ENCODE measurements at places on chromosomes 4 and X.

GRCh38 chr4:1295405-1296055 is 5.8 kb downstream of the MAEA start:
- DNase-seq = peak; percentile 67

DNA sequence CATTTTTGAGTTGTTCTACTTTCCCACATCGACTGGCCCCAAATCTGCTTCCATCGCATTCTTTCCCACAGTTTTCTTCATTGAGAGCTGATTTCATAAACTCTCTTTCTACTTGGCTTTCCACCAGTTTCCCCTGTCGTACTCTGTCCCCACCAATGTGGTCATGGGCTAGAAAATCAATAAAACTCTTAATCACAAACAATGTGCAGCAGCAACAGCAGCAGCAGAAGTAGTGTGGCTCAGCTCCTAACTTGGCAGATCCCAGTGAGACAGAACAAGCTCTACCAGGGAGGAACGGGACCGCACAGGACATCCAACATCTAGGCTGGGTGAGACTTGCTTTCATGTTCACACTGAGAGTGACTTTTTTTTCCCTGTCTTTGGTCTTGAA is 3.1 kb upstream of the SETD7 start:
- no peak for DNase-seq

- no peak for DNase-seq
These were observed 69.4 kb upstream of the SPANXB1 start for GRCh38 chrX:140933016-140933415.

DNA sequence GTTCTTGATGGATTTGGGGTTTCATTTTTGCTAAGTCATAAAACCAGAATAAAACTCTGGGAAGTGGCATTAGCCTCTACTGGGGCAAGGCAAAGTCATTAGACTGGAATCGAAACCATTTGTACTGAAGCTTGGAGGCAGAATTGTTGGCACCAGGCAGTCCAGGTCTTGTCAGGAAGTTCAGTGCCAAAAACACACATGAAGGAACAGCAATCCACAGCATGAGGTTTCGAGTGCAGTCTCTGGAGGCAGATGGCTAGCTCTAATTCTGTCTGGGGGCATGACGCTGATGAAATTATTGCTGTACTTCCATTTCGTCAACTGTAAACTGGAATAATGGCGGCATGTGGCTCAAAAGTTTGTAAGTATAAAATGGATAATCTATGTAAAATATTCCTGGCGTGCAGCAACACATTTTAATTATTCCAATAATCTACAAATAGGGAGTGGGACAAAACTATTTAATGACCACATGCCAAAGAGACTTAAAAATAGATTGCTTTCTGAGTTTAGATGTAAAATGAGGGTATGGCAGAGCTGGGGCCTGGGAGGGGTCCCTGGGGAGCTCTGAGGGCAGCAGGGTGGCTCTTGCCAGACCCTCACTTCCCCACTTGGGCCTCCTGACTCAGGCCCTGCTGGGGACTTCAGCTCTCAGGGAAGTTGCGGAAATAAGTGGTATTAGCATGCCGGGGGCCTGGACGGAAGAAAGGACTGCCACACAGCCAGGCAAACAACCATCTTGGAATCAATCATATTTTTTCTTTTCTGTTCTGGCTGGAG is 18.8 kb upstream of the CENPU start:
- DNase-seq = no peak

DNA sequence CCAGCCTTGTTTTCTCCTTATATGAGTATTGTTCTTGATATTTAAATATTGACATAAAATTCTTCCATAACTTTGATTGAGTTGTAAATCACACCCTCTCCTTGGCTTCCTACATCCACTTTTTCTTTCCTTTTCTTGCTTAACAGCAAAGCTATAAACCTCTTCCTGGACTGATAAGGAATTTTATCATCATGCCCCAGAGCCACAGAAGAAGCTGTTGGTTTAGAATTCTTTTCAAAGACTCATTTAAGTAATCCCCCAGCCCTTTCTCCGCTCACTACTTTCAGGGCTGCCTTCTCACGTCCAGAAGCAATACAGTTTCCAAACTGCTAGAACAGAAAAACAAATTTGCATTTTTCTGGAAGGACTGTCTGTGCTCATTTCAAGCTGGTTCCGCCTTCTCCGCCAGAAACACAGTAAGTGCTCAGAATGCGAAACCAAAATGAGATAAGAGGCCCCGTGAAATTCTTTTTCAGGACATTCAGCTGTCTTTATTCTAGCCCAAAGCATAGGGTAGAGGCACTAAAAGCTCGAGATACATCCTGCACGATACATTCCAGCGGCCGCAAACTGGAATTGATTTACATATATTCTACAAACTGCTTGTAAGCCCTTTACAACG is 849 bp downstream of the MID1 start:
- no peak for DNase-seq

DNA sequence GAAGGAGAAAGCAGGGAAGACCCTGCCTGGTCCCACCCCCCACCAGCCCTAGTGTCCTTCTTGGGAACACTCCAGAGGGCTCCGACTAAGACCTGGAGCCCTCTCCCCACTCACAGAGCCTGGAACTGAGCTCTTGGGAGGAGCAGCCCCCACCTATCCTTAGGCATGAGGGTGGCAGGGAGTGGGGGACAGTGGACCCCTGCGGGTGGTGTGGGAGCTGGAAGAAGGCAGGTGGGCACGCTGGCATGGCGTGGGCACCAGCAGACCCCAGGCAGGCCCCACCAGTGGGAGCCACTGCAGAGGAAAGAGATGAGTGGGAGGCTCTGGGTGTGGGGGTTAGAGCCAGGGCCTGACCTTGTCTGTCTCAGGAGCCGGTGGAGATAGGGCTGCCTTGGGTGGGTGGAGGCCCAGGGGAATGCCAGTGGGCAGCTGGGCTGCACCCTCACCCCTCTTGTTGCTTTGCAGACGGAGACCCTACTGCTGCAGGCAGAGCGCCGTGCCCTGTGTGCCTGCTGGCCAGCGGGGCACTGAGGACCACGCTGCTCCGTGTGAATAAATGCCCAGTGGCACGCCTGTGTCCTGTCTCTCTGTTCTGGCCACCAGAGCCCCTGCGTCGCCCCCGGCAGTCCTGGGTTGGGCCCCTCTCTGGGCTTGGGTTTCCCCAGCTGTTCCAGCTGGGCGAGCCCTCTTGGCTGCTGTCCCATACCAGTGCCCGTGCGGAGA is 15.6 kb upstream of the NAT8L start:
- no peak for DNase-seq

GRCh38 chrX:15465347-15465746 is 27.8 kb downstream of the PIR start:
- DNase-seq = no peak

- no peak for DNase-seq
These were observed 1069.5 kb downstream of the DMD start for GRCh38 chrX:32141841-32142240.

- DNase-seq = no peak
These were observed 149.2 kb downstream of the PTTG2 start for GRCh38 chr4:38109370-38109769.

DNA sequence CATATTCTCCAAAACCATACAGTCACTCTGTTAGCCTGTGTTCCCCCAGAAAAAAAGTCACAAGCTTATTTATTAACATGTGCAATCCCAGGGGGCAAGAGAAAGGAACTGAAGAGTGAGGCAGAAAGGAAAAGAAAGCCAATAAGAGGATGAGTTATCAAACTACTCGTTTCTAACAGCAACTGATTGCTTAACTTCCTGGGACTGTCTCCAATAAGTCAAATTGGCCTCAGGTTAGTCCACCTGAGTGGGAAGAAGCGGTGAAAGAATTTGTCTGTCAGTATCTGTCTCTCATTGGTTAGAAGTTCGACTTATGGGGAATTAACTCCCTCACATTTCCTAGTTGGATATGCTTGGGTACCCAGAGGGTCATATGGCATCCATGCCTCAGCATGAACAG is 14.1 kb downstream of the F9 start:
- DNase-seq = no peak

DNA sequence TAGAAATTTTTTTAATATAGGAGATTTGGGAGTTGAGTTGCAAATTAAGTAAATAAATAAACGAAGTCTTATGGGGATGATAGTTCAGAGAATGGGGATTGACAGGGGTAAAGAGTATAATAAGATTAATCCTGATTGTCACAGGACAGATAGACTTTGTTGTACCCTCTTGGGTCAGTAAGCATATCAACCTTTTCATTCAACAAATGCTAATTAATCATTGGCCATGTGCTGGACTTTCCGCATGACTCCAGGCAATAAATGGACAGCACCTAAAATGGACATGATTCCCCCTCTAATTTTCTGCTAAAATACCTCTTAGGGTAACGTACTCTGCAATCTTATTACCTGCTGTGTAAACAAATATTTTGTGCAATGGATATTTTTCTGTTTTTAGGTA is 1331.1 kb upstream of the ADGRL3 start:
- no peak for DNase-seq

DNA sequence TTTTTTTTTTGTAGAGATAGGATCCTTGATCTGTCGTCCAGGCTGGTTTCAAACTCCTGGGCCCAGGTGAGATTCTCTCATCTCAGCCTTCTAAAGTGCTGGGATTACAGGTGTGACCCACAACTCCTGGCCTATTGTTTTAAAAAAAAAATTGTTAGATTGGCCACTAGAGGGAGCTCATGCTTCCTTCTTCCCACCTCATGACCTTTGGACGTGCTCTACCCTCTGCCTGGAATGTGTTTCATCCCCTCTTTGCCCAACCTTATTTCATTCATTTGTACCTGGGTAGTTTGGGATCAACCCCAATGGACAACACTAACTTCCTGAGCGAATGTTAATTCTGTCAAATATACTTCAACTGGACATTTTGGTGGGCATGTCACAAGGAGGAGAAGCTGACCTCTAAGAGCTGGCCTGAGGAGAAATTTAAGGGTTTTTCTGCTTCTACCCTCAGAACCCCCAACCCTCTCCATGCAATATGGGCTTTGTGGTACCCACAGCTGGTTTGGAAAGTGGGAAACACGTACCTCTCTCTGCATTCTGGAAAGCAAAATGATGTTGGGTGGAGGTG is 6.4 kb downstream of the PPEF2 start:
- no peak for DNase-seq

Measured in kidney (tissue), 22 donors.